Kidney (tissue), 22 donors: ENCODE measurements at places on chromosomes 2 and 18. TPM values are rescaled to one million over a fixed set of nuclear protein-coding genes. Genes with fewer than 3 reads are reported as not detected.

DNA sequence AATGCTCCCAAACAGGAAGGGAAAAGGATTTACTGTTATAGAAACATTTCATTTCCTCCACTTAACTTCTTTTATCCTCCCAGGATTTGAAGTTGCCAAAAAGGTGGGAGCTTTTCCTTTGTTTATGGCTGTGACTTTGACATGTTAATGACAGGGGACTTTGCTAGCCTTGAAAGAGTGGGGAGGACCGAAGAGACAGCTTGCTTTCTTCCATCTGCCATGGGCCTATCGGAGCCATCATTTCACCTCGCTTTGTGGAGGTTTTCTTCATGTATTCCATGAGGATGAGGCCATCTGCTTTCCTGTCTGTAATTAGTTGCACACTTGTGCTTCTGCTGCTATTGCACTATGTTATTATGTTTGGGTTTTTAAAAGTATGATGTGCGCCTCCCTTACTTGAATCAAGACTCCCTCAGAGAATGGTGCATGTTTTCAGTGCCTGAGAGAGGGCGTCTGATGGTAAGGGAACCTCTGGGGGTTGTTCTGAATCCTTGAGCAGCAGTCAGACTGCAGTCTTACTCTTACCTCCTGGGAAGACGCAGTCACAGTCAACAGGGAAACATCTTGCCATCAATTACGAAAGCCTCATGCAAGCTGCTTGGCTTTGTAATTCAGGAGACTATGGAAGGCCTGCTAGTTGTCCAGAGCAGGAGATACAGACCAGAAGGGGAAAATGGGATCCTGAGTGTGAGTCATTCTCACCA is 173.3 kb upstream of the MGAT5 start:
- DNase-seq, result peak; percentile 33
- H3K27ac ChIP-seq, result no peak overlapping the region
- H3K36me3 ChIP-seq, result no peaks in the 10 kb centered on the region
- H3K4me3 ChIP-seq, result no peak overlapping the region
- no peaks in the 10 kb centered on the region for H3K4me1 ChIP-seq
- H3K27me3 ChIP-seq, result no peaks in the 10 kb centered on the region

GRCh38 chr2:147679955-147680531 is 164.8 kb upstream of the ACVR2A start:
- no peaks in the 10 kb centered on the region for H3K36me3 ChIP-seq
- no peak overlapping the region for H3K4me3 ChIP-seq

The ELOA2 gene
- not detected for total RNA-seq

The SLC30A3 gene
- 0.31 TPM for total RNA-seq

DNA sequence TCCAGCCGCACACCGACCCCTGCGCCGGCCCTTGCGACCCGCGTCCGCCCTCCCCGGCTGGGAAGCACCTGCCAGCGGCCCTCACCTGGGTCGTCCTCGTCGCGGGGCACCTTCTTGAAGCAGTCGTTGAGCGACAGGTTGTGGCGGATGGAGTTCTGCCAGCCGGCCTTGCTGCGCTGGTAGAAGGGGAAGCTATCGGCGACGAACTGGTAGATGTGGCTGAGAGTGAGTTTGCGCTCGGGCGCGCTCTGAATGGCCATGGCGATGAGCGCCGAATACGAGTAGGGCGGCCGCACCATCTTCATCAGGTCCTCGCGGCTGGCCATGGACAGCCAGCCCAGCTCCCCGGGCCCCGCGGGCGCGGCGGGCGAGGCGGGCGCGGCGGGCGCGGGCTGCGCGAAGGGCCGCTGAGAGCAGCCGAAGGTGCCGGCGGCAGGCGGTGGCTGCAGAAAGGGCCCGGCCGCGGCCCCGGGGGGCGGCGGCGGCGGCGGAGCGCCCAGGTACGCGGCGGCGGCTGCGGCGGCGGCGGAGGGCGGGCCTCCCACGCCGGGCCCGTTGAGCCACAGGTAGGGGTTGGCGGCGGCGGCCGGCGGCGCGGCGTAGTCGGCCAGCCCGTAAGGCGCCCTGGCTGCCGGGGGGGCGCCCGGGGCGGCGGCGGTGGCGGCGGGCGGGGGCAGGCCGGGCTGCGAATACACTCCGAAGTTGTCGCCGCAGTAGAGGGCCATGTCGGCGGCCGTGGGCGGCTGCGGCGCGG is 505 bp downstream of the FOXI3 start:
- no peak overlapping the region for H3K27ac ChIP-seq
- no peaks in the 10 kb centered on the region for H3K4me1 ChIP-seq
- DNase-seq, result peak; percentile 52
- H3K4me3 ChIP-seq, result no peak overlapping the region
- H3K36me3 ChIP-seq, result no peaks in the 10 kb centered on the region

The EN1 gene
- 0.16 TPM for total RNA-seq

The CRYBA2 gene
- not detected for total RNA-seq

The ATG9A gene
- 41.5 TPM for total RNA-seq

- no peak overlapping the region for H3K4me3 ChIP-seq
- no peak overlapping the region for H3K27ac ChIP-seq
- no peak for DNase-seq
- no peaks in the 10 kb centered on the region for H3K27me3 ChIP-seq
Measured at GRCh38 chr2:1246239-1246638, 167.0 kb upstream of the TPO start.

- H3K27me3 ChIP-seq, result no peaks in the 10 kb centered on the region
- no peak overlapping the region for H3K27ac ChIP-seq
- H3K4me1 ChIP-seq, result no peaks in the 10 kb centered on the region
- H3K4me3 ChIP-seq, result no peak overlapping the region
- no peaks in the 10 kb centered on the region for H3K36me3 ChIP-seq
- no peak for DNase-seq
Measured at GRCh38 chr2:54772531-54772930, 49.1 kb downstream of the EML6 start.

DNA sequence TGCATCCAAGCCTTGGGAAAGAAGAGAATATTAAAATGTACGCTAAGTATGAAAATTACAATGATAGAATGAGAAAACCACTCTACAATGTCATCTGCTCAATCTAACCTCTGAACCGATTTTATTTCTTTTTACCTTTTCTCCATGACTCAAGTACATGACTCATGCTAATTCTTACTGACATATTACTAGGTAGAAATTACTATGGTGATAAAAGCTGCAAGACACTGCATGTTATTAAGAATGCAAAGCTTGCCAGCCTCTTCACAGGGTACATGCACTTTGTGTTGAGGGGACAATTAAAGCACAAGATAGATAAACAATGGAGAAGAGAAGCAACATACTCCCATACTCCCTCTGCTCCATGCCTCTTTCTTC is 20.7 kb downstream of the SFT2D3 start:
- peaks cover 31% of the 10 kb centered on the region for H3K36me3 ChIP-seq
- no peak overlapping the region for H3K4me3 ChIP-seq
- DNase-seq, result no peak
- no peak overlapping the region for H3K27ac ChIP-seq
- no peaks in the 10 kb centered on the region for H3K4me1 ChIP-seq

The GAREM1 gene
- total RNA-seq, result 47.0 TPM

DNA sequence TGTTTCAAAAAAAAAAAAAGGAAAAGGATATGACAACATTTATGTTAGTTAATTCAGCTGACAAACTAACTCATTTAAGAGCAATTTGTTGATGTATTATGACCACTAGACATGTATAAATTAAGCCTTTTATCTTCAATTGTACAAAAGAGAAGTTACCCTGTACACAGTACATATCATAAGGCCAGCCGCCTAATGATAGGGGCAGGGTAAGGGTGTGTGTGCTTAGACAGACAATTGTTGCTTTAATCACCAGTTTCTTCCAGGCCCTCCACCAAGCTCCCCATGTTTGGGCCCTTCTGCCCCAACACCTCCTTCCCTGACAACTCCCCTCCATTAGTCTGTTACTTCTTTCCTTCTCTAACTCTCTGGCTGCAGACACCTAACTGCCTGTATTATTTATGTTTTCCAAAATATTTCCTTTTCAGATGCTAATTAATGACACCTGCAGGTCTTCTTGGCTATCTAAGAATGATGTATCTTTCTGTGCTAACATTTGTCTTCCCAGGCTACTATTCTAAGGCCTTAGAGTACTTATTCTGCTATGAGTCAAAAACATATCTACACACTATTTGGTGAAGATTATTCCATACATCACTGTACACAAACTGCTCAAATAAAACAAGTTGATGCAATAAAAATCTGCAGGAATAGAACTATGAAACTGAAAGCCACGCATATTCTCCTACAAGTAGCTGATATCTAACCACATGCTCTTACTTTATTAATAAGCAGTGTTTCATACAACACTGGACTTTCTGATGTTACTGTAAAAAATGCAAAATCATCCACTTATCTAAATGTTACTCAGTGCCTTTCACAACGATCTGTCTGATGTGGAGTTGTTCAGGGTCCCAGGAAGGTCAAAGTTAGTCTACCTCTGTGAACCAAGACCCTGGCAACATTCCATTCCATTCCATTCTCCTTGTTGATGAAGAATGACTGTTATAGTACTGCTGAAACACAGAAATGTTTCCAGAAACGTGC is 26.4 kb downstream of the TMEM131 start:
- H3K4me3 ChIP-seq, result no peak overlapping the region
- no peaks in the 10 kb centered on the region for H3K36me3 ChIP-seq
- no peak overlapping the region for H3K27ac ChIP-seq
- DNase-seq, result no peak

- no peaks in the 10 kb centered on the region for H3K4me1 ChIP-seq
- no peaks in the 10 kb centered on the region for H3K36me3 ChIP-seq
- peak overlapping the region; percentile 15 for H3K27ac ChIP-seq
- peak; percentile 88 for DNase-seq
Measured at GRCh38 chr2:217713395-217714286, 289.2 kb downstream of the TNS1 start.

The MYL1 gene
- total RNA-seq, result not detected

The CAPN14 gene
- 0.25 TPM for total RNA-seq

The CENPA gene
- total RNA-seq, result 0.63 TPM

- no peaks in the 10 kb centered on the region for H3K27me3 ChIP-seq
- H3K4me1 ChIP-seq, result no peaks in the 10 kb centered on the region
- H3K27ac ChIP-seq, result no peak overlapping the region
Measured at GRCh38 chr2:22189893-22190480, 1066.2 kb downstream of the TDRD15 start.

DNA sequence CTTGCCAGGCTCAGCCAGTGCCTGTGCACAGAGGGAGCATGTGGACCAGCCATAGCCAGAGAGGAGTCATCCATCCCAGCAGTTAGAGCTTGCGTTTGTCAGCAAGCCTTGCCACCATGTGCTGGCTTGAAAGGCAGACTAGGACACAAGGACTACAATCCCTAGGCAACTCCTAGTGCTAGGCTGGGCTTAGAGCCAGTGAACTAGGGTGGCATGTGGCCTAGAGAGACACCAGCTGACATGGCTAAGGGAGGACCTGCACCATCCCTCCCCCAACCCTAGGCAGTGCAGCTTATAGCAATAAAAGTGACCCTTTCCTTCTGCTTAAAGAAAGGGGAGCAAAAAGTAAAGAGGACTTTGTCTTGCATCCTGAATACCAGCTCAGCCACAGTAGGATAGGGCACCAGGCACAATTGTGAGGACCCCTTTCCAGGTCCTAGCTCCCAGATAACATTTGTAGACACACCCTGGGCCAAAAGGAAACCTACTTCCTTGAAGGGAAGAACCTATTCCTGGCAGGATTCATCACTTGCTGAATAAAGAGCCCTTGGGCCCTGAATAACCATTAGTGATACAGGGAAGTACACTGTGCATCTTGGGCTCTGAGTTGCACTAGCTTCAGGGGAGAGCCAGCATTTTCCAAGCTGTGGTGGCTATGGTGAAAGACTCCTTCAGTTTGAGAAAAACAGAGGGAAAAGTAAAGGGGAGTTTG is 38.7 kb upstream of the UXS1 start:
- H3K27me3 ChIP-seq, result no peaks in the 10 kb centered on the region
- no peaks in the 10 kb centered on the region for H3K4me1 ChIP-seq
- no peak for DNase-seq
- H3K4me3 ChIP-seq, result no peak overlapping the region

- H3K4me3 ChIP-seq, result no peak overlapping the region
- H3K4me1 ChIP-seq, result peaks cover 15% of the 10 kb centered on the region
- H3K36me3 ChIP-seq, result no peaks in the 10 kb centered on the region
- no peak for DNase-seq
- H3K27me3 ChIP-seq, result no peaks in the 10 kb centered on the region
Measured at GRCh38 chr2:96106991-96107707, 9.2 kb downstream of the ADRA2B start.

The MROH2A gene
- not detected for total RNA-seq

The SAG gene
- not detected for total RNA-seq

DNA sequence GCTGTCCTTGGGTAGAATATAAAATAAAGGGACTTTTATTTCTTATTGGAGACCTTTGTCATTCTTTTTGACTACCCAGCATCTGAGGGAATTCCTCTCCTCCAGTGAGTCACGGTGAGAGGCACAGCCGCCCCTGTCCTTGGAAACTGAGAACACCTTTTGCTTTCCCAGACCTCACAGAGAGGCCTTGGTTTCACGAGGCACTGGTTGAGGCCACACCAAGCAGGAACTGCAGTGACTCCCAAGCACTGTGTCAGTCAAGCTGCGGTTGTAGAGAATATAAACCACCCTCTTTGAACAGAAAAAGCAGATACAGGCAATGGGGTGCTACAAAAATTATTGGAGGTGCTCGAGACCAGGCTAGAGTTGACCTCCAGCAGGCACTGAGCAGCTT is 16.4 kb downstream of the PRKAG3 start:
- H3K27ac ChIP-seq, result no peak overlapping the region
- H3K36me3 ChIP-seq, result no peaks in the 10 kb centered on the region
- H3K27me3 ChIP-seq, result no peaks in the 10 kb centered on the region
- no peak overlapping the region for H3K4me3 ChIP-seq
- no peaks in the 10 kb centered on the region for H3K4me1 ChIP-seq

The CHRNG gene
- not detected for total RNA-seq

The DYSF gene
- 19.8 TPM for total RNA-seq

GRCh38 chr2:113214141-113214540 is 40.4 kb downstream of the PSD4 start:
- H3K4me1 ChIP-seq, result peaks cover 16% of the 10 kb centered on the region
- H3K36me3 ChIP-seq, result no peaks in the 10 kb centered on the region
- H3K4me3 ChIP-seq, result no peak overlapping the region
- DNase-seq, result no peak
- H3K27me3 ChIP-seq, result no peaks in the 10 kb centered on the region

GRCh38 chr2:174546519-174547506 is 50.8 kb downstream of the WIPF1 start:
- no peak overlapping the region for H3K27ac ChIP-seq
- no peak overlapping the region for H3K4me3 ChIP-seq
- no peak for DNase-seq
- H3K27me3 ChIP-seq, result no peaks in the 10 kb centered on the region
- H3K4me1 ChIP-seq, result no peaks in the 10 kb centered on the region

The ICA1L gene
- total RNA-seq, result 9.9 TPM

- no peaks in the 10 kb centered on the region for H3K36me3 ChIP-seq
- H3K27me3 ChIP-seq, result no peaks in the 10 kb centered on the region
Measured at GRCh38 chr2:235694721-235695601, 201.1 kb downstream of the AGAP1 start.

The HOXD8 gene
- 76.5 TPM for total RNA-seq

DNA sequence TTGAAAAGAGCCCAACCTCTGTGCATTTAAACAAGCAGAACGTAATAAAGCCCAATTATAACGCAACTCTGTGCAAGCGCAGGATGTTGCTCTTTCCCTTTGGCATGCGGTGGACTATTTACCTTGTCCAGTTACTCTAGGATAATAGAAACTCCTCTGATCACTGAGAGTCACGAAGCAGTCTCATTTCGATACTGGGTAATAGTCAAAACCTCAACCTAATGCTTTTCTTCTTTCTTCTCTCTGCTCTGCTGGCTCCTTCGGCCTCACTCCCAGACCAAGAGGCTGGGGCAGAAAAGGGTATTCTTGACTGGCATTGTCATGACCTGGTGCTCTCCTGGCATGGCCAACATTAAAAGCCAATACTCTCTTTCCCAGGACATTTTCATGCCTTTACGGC is 89.7 kb upstream of the GCFC2 start:
- no peaks in the 10 kb centered on the region for H3K36me3 ChIP-seq
- H3K4me3 ChIP-seq, result no peak overlapping the region
- no peak overlapping the region for H3K27ac ChIP-seq
- no peaks in the 10 kb centered on the region for H3K27me3 ChIP-seq
- DNase-seq, result no peak
- H3K4me1 ChIP-seq, result no peaks in the 10 kb centered on the region
